ENCODE measurements at places on chromosomes 2 and 18. TPM values are rescaled to one million over a fixed set of nuclear protein-coding genes. Genes with fewer than 3 reads are reported as not detected.
A peak's percentile ranks its signal among the peaks of the same experiment; 100 is the strongest.

Gene ABCG5
- not detected for total RNA-seq

Gene CYP27A1
- total RNA-seq = 22.4 TPM

Gene BOLL
- total RNA-seq = not detected

Gene TTLL4
- 5.8 TPM for total RNA-seq

Gene HMSD
- not detected for total RNA-seq

Gene REG3G
- not detected for total RNA-seq

Gene CFC1
- total RNA-seq = not detected

Gene UGT1A4
- total RNA-seq = not detected

Gene SRBD1
- total RNA-seq = 22.0 TPM

Gene ONECUT2
- not detected for total RNA-seq

Gene UGT1A8
- total RNA-seq = not detected

Gene RBBP8
- total RNA-seq = 23.9 TPM

Gene FBXO36
- total RNA-seq = 2.8 TPM

GRCh38 chr2:31674446-31674845, 93.7 kb upstream of the SRD5A2 start:
- no peaks in the 10 kb centered on the region for H3K4me1 ChIP-seq
- no peaks in the 10 kb centered on the region for H3K36me3 ChIP-seq
- H3K4me3 ChIP-seq = no peak overlapping the region
- no peak overlapping the region for H3K27ac ChIP-seq
- no peaks in the 10 kb centered on the region for H3K27me3 ChIP-seq

DNA sequence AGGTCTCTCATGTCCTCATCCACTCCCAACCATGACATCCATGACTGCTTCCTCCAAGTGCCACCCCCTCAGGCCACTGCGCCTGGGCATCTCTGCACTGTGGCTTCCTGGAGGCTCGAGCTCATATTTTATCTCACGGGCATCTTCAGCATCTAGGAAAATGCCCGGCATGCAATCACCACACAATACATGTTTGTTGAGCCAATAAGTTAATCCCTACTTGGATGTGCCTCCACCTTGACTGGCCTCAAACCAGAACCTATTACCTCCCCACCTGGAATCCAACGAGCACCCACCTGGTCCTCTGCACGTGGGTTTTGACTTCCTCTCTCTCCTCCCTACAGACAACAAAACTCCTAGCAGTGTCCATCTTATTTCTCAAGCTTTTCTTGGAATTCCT, 198.9 kb upstream of the REV1 start:
- H3K4me3 ChIP-seq = no peak overlapping the region
- no peak overlapping the region for H3K27ac ChIP-seq
- no peak for DNase-seq
- no peaks in the 10 kb centered on the region for H3K27me3 ChIP-seq

- no peak overlapping the region for H3K27ac ChIP-seq
- no peak overlapping the region for H3K4me3 ChIP-seq
- no peaks in the 10 kb centered on the region for H3K27me3 ChIP-seq
- no peak for DNase-seq
Observed at GRCh38 chr2:37263839-37264238, 32.4 kb downstream of the NDUFAF7 start.

DNA sequence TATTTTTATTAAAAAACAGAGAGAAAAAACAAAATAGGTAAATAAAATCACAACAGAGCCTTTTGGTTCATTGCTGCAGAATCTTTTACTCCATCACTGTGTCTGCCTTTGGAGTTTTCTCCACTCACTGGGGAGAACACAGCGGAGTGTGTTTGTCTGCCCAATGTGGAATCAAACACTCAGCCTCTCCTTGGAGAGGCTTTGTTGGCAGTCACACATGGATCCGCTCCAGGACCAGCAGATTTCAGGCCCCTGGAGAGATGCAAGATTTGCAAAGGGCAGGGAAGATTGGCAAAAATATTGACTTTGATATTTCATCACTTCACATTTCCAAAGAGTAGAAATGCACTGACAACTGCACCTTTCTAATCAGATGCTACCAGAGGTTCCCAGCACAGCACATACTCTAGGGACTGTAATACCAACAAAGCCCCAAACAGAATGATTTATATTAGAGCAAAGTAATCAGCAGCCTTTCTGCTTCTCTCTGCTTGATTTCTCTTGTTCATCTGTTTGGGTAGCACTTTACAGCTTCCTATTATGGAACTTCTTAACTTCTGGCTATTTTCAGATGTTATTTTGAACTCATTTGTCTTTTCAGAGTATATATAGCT, 1898.8 kb upstream of the PIK3C3 start:
- peaks cover 8% of the 10 kb centered on the region for H3K4me1 ChIP-seq
- H3K36me3 ChIP-seq = no peaks in the 10 kb centered on the region
- no peak for DNase-seq
- no peak overlapping the region for H3K27ac ChIP-seq
- no peak overlapping the region for H3K4me3 ChIP-seq

DNA sequence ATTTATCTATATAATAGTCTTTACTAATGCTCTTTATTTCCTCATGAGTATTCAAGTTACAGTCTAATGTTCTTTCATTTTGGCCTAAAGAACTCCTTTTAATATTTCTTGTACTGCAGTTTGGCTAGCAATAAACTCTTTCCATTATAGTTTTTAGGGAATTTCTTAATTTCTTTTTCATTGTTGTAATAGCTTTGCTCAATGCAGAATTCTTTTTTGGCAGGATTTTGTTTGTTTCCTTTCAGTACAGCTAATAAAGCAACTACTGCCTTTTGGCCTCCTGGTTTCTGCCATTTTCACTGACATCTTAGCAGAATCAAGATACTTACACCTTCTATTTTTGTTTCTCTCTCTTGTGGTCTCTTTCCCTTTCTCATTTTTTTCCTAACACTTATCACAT, 390.4 kb upstream of the RGPD4 start:
- no peak overlapping the region for H3K4me3 ChIP-seq
- no peak overlapping the region for H3K27ac ChIP-seq
- H3K4me1 ChIP-seq = no peaks in the 10 kb centered on the region
- no peaks in the 10 kb centered on the region for H3K27me3 ChIP-seq

DNA sequence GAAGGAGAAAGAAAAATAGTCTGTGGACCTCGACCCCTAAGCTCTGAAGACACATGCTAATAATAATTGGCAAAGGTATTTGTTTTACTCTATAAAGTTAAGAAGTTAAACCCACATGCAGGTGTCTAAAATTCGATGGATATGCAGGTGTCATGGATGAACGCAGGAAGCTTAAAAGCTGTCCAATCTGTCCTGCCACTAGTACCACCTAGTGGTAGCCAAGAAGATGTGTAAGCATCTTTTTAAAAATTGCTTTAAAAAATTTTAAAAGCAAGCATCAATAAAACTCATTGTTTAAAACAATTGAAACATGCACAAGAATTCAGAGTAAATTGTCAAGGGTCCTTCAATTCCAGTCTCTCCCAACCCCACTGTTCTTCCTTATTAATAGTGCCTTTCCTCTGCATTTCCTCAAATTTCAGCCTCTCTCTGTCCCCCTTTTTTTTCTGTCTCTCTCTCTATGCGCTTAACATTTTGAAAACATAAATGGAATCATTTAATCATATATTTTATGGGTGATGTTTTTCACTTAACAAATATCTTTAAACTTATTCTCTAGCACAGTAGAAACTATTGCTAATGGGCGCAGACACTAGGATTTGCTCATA, 30.6 kb upstream of the PPP3R1 start:
- no peak overlapping the region for H3K27ac ChIP-seq
- H3K4me3 ChIP-seq = no peak overlapping the region
- H3K36me3 ChIP-seq = no peaks in the 10 kb centered on the region
- DNase-seq = no peak

GRCh38 chr2:28617502-28618184, 121.8 kb downstream of the PLB1 start:
- H3K27me3 ChIP-seq = no peaks in the 10 kb centered on the region
- no peak for DNase-seq
- no peak overlapping the region for H3K4me3 ChIP-seq
- no peaks in the 10 kb centered on the region for H3K36me3 ChIP-seq
- peak overlapping the region; percentile 97 for H3K27ac ChIP-seq
- peaks cover 31% of the 10 kb centered on the region for H3K4me1 ChIP-seq

DNA sequence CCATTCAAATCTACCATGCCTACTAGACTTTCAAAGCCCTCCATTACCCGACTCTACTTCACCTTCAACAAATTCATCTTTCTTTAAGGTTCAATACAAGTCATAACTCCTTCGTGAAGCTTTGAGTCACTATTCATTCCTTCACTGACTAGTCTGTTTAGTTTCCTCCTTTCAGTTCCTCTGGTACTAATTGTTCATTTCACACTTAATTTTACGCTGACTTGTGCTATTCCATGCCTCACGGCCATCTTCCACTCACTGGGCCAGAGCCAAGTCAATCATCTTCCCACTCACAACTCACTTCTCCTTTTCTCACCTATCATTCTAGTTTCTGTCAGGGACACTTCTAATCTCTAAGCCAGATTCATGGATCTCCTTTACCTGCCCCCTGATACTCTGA, 136.2 kb downstream of the MTX2 start:
- no peak overlapping the region for H3K27ac ChIP-seq
- H3K4me3 ChIP-seq = no peak overlapping the region
- no peaks in the 10 kb centered on the region for H3K27me3 ChIP-seq
- H3K4me1 ChIP-seq = no peaks in the 10 kb centered on the region

DNA sequence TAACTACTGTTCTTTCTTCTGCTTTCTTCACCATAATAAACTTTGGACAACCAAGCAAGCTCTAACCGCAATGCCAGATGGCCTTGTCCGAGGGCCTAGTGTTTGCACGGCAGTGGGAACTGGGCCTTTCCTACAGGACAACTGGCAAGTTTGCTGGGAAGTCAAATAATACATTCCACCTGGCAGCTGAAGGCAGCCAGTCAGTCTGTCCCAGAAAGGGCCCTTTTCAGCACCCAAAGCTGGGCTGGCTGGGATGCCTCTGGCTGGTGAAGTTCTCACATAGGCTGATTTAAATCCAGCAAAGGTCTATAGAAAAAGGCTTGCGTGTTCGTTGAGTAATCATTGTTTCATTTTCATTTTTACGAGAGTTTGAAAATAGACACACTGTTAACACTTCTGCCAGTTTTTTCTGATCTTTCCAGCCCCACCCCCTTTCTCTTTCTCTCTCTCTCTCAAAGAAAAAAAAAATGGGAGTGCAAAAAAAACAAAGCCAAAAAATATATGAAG, 110.0 kb upstream of the EPAS1 start:
- peaks cover 8% of the 10 kb centered on the region for H3K36me3 ChIP-seq
- peak overlapping the region; percentile 26 for H3K4me3 ChIP-seq
- no peaks in the 10 kb centered on the region for H3K27me3 ChIP-seq
- H3K27ac ChIP-seq = peak overlapping the region; percentile 73
- peaks cover 14% of the 10 kb centered on the region for H3K4me1 ChIP-seq

DNA sequence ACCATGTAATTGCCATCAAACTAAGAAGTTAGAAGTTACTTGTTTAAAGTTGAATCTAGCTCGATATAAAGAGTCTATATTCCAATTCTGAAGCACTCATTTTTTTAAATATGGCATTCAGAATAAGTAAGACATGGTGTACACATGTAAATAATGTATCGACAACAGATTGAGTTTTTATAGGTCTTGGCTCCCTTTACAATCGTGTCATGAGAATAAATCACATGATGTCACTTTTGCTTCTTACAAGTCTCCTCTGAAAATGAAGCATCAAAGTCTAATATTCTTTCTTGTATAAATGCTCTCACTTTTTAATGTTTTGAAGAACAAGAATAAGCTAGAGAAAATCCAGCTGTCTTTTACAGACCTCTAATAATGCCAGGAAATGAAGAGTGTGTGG, 33.1 kb downstream of the LRP1B start:
- H3K4me3 ChIP-seq = no peak overlapping the region
- no peaks in the 10 kb centered on the region for H3K36me3 ChIP-seq
- DNase-seq = no peak
- no peaks in the 10 kb centered on the region for H3K4me1 ChIP-seq
- no peaks in the 10 kb centered on the region for H3K27me3 ChIP-seq
- no peak overlapping the region for H3K27ac ChIP-seq

DNA sequence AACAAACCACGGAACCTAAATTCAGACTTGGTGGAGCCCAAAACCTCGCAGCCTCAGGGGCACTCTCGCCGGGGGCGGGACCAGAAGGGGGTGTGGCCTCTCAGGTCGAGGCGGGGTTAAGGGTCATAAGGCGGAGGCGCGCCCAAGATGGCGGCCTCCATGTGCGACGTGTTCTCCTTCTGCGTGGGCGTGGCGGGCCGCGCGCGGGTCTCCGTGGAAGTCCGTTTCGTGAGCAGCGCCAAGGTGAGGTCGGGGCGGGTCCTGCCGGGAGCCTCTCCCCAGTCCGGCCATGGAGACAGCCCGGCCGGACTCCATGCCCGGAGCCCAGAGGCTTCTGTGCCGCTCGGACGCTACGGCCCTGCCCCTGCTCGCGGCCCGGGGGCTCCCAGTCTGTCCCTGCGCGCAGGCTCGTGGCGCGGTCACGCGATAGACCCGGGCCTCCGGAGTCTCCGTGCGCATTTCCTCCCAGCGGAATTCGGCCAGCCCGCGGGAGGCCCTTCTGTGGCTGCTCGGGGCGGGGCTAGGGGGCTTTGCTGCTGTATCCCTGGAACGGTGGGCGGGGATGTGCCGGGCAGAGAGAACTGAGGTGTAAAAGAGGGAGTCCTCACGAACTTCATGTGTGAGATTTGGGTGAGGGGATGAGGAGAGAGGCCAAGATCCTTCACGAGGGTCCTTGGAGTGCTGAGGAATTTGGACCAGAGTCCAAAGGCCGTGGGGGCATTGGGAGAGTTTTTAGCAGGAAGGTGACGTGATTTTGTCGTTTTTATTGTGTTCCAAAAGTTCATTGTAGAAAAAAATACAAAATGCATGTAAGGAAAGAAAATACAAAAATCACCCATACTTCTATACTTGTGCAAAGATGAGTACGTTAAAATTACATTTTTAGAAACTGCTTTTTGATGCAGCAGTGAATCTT, at the start of gene SMYD5:
SMYD5 (plus strand) TSS at position 126 of the 916 bp plus-strand sequence; CDS start at position 148, 22 bp downstream.
- peaks cover 4% of the 10 kb centered on the region for H3K4me1 ChIP-seq
- H3K27ac ChIP-seq = peak within 1 kb of the TSS; percentile 53
- H3K27me3 ChIP-seq = no peaks in the 10 kb centered on the region

- no peaks in the 10 kb centered on the region for H3K36me3 ChIP-seq
- no peak overlapping the region for H3K4me3 ChIP-seq
Observed at GRCh38 chr2:236535024-236535423, 34.6 kb upstream of the ACKR3 start.

GRCh38 chr2:8551622-8552074, 130.2 kb upstream of the ID2 start:
- no peaks in the 10 kb centered on the region for H3K36me3 ChIP-seq
- no peak overlapping the region for H3K27ac ChIP-seq
- H3K4me1 ChIP-seq = no peaks in the 10 kb centered on the region
- no peak for DNase-seq
- H3K4me3 ChIP-seq = no peak overlapping the region

Measured in esophagus muscularis mucosa (tissue), 4 donors.